ENCODE measurements at places on chromosomes 7 and 10.
A peak's percentile ranks its signal among the peaks of the same experiment; 100 is the strongest.

DNA sequence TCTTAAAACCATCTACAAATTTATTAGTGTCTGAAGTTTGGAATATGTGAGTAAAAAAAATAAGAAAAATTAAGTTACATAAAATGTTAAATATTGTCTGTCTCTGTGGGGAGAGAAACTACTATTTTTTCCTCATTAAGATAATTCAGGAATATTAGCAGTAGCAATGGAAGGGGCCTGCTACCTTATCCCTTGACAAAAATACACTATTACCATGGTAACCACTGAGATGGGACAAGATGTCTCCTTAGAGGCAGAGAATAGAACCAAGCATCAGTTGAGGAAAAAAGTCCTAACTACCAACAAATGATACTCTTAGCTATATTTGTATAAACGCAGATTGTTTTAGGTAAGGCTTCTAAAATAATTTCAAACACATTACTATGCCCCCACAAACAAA lies 150.7 kb upstream of the LSM8 start:
- no peak for DNase-seq

GRCh38 chr10:12264204-12264940 lies 68.4 kb downstream of the CDC123 start:
- peak; percentile 64 for DNase-seq

GRCh38 chr7:111437736-111438135 lies 124.6 kb downstream of the IMMP2L start:
- DNase-seq: no peak

- no peak for DNase-seq
These were observed 68.6 kb downstream of the ZMIZ1 start for GRCh38 chr10:79137300-79137756.

- DNase-seq: no peak
These were observed 62.3 kb downstream of the TFPI2 start for GRCh38 chr7:93828260-93828659.

All from stimulated activated CD4-positive, alpha-beta T cell treated with anti-CD3 and anti-CD28 coated beads, Interleukin-4, amount 100 ng/mL, for 48 hours (primary cell).